G401 (cell line): ENCODE measurements at places on chromosomes 5 and 9. TPM values are rescaled to one million over a fixed set of nuclear protein-coding genes. Genes with fewer than 3 reads are reported as not detected.

PCDHGA6 gene
- 0.92 TPM in 1 of 2 replicates, not detected in the other for total RNA-seq

C9orf50 gene
- total RNA-seq = not detected in 2 replicates

BSPRY gene
- 0.64 TPM in 1 of 2 replicates, not detected in the other for total RNA-seq

CAMK2A gene
- total RNA-seq = 0.06 and 0.31 TPM in 2 replicates

CEMIP2 gene
- 1.8 and 8.6 TPM in 2 replicates for total RNA-seq

LEAP2 gene
- not detected in 2 replicates for total RNA-seq

GPSM1 gene
- total RNA-seq = 49.1 and 50.3 TPM in 2 replicates

CA9 gene
- 0.86 TPM in 1 of 2 replicates, not detected in the other for total RNA-seq

TMEM232 gene
- 0.07 TPM in 1 of 2 replicates, not detected in the other for total RNA-seq

MUSK gene
- total RNA-seq = not detected in 2 replicates

SLC22A5 gene
- total RNA-seq = 5.3 and 5.4 TPM in 2 replicates

LCN15 gene
- total RNA-seq = not detected in 2 replicates

SMIM23 gene
- total RNA-seq = not detected in 2 replicates

TEX48 gene
- total RNA-seq = not detected in 2 replicates

PCDHGA2 gene
- total RNA-seq = not detected in 2 replicates

SLC9A3 gene
- total RNA-seq = 3.6 and 5.1 TPM in 2 replicates

PDE8B gene
- 0.68 and 5.6 TPM in 2 replicates for total RNA-seq

TCF7 gene
- total RNA-seq = 5.0 and 11.1 TPM in 2 replicates

SLCO6A1 gene
- total RNA-seq = not detected in 2 replicates

TRIM14 gene
- 8.9 and 10.2 TPM in 2 replicates for total RNA-seq

MRPS30 gene
- 38.0 and 42.8 TPM in 2 replicates for total RNA-seq

NME5 gene
- total RNA-seq = not detected in 2 replicates

BTNL9 gene
- 0.98 and 5.3 TPM in 2 replicates for total RNA-seq

DPP7 gene
- total RNA-seq = 1.2 and 3.0 TPM in 2 replicates

DRD1 gene
- total RNA-seq = not detected in 2 replicates

SLC30A5 gene
- total RNA-seq = 35.1 and 58.0 TPM in 2 replicates

SPATA31D4 gene
- not detected in 2 replicates for total RNA-seq

LURAP1L gene
- total RNA-seq = not detected in 2 replicates

CTSL gene
- total RNA-seq = 38.6 and 52.7 TPM in 2 replicates

SHOC1 gene
- total RNA-seq = not detected in 2 replicates

JAKMIP2 gene
- not detected in 2 replicates for total RNA-seq

SERF1A gene
- total RNA-seq = 24.6 and 46.1 TPM in 2 replicates

SPINK6 gene
- not detected in 2 replicates for total RNA-seq

CENPK gene
- 36.4 and 65.1 TPM in 2 replicates for total RNA-seq

WWC1 gene
- 37.0 and 46.3 TPM in 2 replicates for total RNA-seq

GAS1 gene
- total RNA-seq = not detected in 2 replicates

SLC6A7 gene
- total RNA-seq = not detected in 2 replicates

LIX1 gene
- 1.0 and 2.0 TPM in 2 replicates for total RNA-seq

GPR150 gene
- not detected in 2 replicates for total RNA-seq

IL4 gene
- total RNA-seq = not detected in 2 replicates

CEL gene
- total RNA-seq = 0.31 and 0.92 TPM in 2 replicates

AGPAT2 gene
- total RNA-seq = 128 and 140 TPM in 2 replicates

OTULINL gene
- 0.25 and 1.7 TPM in 2 replicates for total RNA-seq

BARHL1 gene
- not detected in 2 replicates for total RNA-seq

AFAP1L1 gene
- 0.12 and 0.14 TPM in 2 replicates for total RNA-seq

TRIP13 gene
- total RNA-seq = 61.0 and 67.2 TPM in 2 replicates
